ENCODE measurements at places on chromosomes 4 and X.

- no peak for DNase-seq
These were observed 151.9 kb downstream of the AFAP1 start for GRCh38 chr4:7787681-7788141.

DNA sequence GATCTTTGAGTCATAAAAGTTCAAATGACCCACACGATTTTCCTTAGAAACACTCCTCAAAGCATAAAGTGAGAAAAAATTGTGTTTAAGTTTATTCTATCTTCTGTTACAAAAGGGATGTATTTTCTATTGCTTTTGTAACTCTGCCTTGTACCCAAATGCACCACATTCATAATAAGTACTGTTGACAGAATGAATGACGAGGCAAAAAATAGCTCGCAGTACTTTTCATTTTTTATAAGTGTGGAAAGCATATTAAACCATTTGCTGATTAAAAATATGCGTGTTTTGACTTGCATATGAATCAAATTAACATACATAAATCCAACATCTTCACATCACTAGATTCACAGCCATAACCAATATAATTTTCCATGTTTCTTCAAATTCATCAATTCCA lies 11.2 kb upstream of the TSPAN5 start:
- no peak for DNase-seq

DNA sequence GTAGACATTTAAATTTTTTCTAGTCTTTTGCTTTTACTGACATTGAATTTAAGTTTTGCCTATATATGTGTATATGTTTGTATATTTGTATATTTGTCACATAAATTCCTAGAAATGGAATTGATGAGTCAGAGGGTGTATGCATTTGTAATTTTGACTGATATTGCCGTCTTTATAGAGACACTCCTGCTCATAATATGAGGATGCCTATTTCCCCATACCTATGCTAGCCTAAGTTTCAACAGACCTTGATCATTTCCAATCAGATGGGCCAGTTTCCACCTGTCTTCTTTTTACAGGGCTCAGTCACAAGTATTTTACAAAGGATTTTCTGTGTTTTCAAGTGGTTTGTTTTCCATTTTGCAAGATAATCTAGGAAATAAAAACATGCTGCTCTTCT lies 10.8 kb downstream of the PDLIM5 start:
- no peak for DNase-seq

GRCh38 chr4:176538217-176538925 lies 218.6 kb downstream of the SPCS3 start:
- no peak for DNase-seq

Measured in hippocampal formation (tissue), 2 donors.